ENCODE measurements at places on chromosomes 5 and 9. TPM values are rescaled to one million over a fixed set of nuclear protein-coding genes. Genes with fewer than 3 reads are reported as not detected.

ANKRD20A1 gene
- total RNA-seq = 0.12 TPM

OR1J2 gene
- not detected for total RNA-seq

CEMIP2 gene
- 90.1 TPM for total RNA-seq

SMIM33 gene
- not detected for total RNA-seq

GPR21 gene
- 1.5 TPM for total RNA-seq

IL7R gene
- 4.9 TPM for total RNA-seq

TAF1L gene
- under 0.01 TPM for total RNA-seq
